ENCODE measurements at places on chromosomes 6 and 20.

- DNase-seq: no peak
Observed at GRCh38 chr6:55794136-55794812, 81.1 kb downstream of the BMP5 start.

- no peak for DNase-seq
Observed at GRCh38 chr20:62760471-62760855, 35.8 kb upstream of the MRGBP start.

DNA sequence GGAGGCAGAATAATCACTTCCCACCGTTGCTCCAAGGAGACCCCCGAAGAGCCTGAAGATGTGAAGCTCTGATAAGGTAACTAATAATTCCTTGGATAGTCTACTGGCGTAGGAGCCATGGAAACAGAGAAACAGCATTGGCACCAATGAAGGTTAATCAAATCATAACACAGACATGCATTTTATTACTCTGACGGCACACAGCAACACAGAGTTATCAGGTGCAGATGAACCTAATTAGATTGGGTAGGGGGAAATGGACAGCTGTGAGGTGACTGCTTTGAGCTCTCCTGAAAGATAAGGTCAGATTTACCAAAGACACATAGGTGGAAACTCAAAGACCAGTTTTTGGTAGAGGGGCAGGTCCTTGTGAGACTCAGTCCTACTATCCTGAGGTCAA lies 544.0 kb upstream of the AGPAT4 start:
- no peak for DNase-seq

- DNase-seq: no peak
Observed at GRCh38 chr6:142786476-142786875, 158.5 kb downstream of the HIVEP2 start.

DNA sequence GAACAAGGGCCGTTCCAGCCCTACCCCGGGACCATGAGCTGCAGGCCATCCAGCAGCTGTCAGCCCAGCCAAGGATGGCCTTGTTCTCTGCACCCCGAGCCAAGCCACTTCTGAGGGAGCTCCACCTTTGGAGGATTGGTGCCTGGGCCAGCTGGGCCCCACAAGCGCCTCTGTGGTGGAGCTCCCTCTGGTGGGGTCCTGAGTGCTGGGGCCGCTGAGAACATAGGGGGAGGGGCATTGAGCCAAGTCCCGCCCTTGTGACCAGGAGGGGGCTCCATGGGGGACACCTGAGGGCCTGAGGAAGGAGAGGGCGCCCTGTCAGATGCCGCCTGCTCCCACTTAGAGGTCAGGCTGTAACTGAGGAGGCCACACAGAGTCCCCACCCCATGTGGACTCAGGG lies 43.2 kb downstream of the YTHDF1 start:
- DNase-seq: no peak

Data from suppressor macrophage (primary cell).